T-cell (primary cell): ENCODE measurements at places on chromosomes 16 and 17. TPM values are rescaled to one million over a fixed set of nuclear protein-coding genes. Genes with fewer than 3 reads are reported as not detected.

The KCNJ16 gene
- total RNA-seq, result not detected

The KRT33B gene
- total RNA-seq, result not detected

The ATP2A1 gene
- total RNA-seq, result 1.6 TPM

The ENKD1 gene
- total RNA-seq, result 12.1 TPM

The MYL4 gene
- total RNA-seq, result not detected

The FTO gene
- total RNA-seq, result 69.0 TPM

The PRSS36 gene
- 1.1 TPM for total RNA-seq

The RPL27 gene
- total RNA-seq, result 1,782 TPM

GRCh38 chr16:15833541-15833940 lies 23.3 kb downstream of the MYH11 start:
- DNase-seq, result no peak

GRCh38 chr17:3335876-3336275 lies 37.7 kb upstream of the OR3A1 start:
- no peak for DNase-seq

DNA sequence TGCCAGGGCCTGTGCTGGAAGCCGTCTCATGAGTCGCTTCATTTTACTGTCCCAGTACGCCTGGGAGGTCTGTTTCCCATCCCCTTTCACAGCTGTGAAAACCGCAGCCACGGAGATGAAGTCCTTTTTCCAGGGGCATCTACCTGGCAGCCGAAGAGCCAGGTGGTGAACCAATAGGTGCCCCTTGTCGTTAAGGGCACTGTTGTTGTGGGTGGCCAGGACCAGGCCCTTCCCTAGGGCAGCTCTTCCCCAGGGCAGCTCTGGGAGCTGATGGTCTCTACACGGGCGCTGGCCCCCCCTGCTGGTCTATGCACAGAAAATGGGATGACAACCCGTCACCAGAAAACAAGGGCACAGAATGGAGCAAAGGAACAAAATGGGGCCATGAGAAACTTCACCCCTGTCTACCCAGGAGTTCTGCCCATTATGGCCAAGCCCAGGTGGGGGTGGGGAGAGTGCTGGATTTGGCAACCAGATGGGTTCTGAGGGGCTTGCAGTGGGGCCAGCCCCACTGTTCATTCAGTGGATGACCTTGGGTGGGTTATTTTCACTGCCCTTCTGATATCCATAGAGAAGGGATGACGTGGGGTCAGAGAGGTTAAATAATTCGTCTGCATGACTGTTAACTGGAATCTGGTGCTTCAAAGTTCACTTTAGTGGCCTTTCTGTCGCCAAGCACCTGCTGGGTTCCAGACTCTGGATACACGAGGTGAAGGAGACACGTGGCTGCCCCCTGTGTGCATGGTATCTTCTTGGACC lies 11.5 kb downstream of the RMI2 start:
- DNase-seq, result no peak

DNA sequence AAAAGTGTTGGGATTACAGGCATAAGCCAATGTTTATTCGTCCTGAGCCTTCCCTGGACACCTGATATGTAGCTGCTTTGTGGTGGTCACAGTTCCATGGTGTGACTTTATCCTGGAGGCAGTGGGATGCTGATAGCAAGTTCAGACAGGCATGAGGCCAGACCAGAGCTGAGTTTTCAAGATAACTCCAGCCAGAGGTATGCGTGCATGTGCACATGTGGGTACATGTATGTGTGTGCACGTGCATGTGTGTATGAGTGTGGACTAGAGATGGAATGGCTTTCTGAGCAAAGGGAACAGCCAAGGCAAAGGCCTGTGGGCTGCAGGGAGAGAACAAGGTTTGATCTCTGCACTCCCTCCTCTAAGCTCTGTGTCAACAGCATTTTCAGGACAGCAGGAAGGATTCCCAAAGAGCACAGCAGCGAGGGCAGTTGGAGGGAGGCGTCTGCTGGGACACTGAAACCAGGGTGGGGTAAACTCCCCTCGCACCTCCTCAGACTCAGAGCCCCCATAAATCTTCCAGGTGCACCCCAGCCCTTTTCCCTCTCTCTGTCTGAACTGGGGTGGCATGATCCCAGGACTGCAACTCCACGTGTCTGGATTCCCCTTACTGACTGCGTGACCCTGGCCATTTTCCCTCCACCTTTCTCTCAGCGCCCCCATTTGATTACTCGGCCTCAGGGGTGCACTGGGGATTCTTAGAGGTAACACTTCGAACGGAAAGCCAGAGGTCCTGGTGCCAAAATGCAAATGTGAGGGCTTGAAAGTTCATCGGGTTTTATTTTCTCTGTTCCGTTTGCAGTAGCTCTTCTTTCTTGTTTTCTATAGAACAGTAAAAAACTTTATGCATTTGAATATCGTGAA lies 15.3 kb downstream of the NLRC5 start:
- DNase-seq, result no peak

DNA sequence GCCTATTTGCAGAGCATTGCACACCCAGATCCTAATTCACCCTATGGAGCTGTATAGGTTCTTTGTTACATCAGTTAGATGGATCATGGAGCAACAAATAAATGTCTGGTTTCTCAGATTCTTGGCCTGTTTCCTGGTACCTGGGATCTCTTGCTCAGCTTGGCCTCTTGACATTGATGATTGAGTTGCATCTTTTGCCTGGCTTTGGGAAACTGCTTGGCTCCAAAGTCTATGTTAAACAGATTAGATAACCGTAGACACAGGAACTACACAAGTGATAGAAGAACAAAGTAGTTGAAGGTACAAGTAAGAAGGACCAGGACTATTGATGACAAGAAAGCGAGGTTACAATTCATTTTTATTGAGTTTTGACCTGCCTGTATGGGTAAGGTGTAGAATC lies 77.3 kb downstream of the TMEM100 start:
- DNase-seq, result no peak

DNA sequence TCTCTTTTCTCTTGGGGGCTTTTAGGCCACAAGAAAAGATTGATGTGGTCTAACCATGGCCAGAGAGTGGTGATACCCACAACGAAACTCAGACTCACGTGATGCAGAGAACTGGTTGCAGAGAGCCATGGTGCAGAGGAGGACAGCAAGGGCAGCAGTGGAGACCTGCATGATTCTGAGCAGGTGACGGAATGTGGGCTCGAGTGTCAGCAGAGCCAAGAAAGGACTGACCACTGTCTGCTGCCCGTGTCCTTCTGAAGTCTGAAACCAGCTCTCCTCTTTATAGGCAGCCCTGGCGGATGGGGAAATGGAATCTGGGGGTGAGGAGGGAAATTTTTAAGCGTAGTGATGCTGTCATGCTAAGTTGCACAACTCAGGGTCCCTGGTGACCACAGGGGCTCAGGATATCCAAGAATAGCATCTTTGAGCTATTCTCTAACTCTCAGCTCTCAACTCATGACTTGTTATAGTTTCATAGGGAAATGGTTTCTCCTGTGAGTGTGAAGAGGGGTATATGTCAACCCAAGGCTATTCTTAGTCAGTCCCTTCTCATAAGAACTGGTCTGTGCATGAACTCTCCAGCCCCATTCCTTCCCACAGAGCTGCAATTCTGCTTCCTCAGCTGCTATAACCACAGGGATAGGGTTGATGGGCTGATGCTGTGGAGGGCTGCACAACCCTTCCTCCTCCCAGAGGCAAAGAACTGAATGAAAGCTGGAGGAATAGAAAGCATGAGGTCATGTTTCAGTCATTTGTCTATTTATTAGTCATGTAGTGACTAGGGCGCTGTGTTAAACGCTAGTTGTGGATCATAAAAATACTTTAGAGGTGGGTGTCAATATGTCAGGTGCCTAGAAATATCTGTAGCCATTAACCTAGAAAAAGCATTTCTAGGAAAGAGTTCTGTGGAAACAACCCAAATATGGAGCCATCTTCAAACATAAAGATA lies at the start of gene CCL3:
Gene CCL3 (minus strand): TSS at position 256 of the 949 bp plus-strand sequence. CDS start 85 bp downstream, at position 171.
- DNase-seq, result no peak

DNA sequence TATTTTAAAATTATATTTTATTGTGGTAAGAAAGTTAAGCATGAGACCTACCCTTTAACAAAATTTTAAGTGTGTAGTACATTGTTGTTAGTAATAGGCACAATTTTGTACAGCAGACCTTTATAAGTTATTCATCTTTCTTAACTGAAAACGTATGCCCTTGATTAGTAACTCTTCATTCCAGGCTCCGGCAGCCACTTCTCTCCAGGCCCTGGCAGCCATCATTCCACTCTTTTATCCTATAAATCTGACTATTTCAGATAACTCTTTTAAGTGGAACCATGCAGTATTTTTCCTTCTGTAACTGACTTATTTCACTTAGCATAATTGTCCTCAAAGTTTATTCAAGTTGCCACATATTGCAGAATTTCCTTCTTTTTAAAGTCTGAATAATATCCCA lies 348.2 kb downstream of the CDH11 start:
- no peak for DNase-seq

DNA sequence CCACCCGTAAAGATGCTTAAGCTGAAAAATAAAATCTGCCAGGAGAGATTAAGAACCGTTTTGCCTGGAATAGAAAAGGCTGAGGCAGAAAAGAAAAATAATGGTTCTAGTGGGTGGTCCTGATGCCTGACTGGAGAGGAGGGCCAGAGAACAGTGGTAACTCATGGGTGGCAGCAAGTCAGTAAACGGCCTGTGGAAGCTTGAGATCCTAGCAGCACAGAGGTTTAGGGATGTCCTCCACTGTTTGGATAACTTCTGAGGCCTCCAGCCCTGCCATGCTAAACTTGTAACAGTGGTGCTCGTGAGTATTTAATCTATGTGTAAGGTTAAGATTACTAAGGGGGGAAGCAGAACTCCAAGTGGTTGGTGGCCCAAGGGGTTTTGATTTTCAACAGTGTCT lies 21.2 kb upstream of the PHAF1 start:
- DNase-seq, result no peak

DNA sequence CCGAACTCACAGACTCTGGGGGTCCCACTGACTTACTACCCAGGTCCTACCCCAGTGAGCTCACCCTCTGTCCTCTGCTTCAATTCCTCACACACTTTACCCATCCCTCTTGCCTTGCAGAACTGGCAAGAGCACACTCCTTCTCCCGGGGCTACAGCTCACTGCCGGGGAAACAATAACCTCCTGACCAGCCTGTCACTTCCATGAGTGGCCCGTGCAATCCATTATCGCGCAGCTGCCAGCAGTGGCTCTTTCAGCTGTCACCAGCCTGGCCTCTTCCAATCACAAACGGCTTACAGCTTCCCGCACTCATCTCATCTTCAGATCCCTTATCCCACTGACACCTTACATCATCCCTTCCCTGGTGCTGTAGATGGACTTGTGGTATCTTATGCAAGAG lies 79.5 kb downstream of the CPPED1 start:
- DNase-seq, result no peak

DNA sequence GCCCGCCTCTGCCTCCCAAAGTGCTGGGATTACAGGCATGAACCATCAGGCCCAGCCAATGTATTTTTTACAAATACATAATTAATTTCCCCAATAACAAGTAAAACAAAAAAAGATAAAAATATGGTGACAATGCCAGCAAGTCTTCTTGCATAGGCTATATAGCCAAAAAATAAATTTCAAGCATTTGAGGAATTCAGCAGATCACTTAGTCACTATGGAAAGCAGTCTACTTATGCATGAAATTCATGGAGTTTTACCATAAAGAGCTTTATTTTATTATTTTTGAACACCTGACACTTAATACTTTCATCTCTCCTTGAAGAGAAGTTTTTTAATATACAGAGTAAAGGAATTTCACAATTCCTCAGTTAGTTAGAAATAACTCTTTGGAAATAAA lies 56.4 kb downstream of the BRIP1 start:
- no peak for DNase-seq

DNA sequence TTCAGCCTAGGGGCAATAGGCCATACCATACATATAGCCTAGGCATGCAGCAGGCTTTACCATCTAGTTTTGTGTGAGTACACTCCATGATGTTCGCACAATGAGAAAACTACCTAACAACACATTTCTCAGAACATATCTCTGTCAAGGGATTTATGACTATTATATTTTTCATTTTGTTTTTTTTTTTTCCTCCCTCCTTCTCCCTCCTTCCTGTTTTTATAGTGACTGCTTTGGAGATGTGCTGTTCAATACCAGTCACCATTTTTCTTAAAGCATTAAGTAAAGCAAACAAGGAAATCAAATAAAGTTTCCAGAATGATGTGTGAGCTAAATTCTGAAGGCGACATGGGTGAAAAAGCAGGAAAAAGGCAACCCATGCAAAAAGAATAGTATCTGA lies 194.6 kb downstream of the STX8 start:
- no peak for DNase-seq

GRCh38 chr16:57977418-57978069 lies 6.6 kb upstream of the CNGB1 start:
- no peak for DNase-seq

DNA sequence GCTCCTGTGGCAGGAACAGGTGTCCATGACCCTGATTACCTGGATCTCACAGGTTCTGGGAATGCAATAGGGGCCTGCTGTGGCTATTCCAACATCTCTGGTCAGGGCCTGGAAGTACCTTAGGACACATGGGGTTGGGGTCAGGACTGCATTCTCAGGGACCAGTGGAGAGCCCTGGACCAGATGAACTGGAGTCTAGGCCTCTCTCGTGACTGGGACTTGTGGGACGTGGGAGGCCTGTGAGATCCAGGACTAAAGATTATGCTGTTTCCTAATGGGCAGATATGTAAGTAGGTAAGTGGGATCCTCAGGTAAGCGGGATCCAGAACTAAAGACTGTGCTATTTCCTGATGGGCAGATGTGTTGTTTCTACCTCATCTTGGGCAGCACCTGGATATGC lies 16.2 kb upstream of the CD300A start:
- no peak for DNase-seq

GRCh38 chr17:54372069-54372749 lies 528.4 kb upstream of the TOM1L1 start:
- no peak for DNase-seq

DNA sequence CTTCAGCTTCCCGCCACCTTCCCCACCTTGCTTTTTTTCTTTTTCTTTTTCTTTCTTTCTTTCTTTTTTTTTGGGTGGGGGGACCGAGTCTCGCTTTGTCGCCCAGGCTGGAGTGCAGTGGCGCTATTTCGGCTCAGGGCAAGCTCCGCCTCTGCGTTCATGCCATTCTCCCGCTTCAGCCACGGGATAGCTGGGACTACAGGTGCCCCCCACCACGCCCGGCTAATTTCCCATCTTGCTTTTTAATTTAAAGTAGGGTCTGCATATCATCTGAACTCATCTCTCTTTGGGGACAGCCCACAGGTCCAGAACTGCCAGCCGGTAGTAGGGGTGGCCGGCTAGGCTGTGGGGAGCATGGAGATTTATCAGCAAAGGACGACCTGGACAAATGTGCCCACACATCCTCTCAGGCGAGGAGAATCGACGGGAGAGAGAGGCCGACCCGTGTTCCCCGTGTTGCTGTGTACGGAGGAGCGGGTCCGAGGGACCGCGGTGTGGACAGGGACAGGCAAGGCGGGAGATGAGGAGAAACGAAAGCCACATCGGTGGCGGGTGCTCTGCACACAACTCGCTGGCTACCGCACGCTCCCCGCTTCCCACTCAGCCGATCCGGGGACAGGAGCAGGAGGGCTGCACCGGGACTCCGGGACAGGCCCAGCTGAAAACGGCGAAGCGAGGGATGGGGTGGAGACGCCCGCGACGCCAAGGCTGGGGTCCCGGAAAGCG lies 2.4 kb downstream of the MT1M start:
- DNase-seq, result no peak
